ENCODE measurements at places on chromosomes 5 and 9. TPM values are rescaled to one million over a fixed set of nuclear protein-coding genes. Genes with fewer than 3 reads are reported as not detected.

- DNase-seq: no peak
Observed at GRCh38 chr9:91458906-91459305, 35.3 kb upstream of the NFIL3 start.

DNA sequence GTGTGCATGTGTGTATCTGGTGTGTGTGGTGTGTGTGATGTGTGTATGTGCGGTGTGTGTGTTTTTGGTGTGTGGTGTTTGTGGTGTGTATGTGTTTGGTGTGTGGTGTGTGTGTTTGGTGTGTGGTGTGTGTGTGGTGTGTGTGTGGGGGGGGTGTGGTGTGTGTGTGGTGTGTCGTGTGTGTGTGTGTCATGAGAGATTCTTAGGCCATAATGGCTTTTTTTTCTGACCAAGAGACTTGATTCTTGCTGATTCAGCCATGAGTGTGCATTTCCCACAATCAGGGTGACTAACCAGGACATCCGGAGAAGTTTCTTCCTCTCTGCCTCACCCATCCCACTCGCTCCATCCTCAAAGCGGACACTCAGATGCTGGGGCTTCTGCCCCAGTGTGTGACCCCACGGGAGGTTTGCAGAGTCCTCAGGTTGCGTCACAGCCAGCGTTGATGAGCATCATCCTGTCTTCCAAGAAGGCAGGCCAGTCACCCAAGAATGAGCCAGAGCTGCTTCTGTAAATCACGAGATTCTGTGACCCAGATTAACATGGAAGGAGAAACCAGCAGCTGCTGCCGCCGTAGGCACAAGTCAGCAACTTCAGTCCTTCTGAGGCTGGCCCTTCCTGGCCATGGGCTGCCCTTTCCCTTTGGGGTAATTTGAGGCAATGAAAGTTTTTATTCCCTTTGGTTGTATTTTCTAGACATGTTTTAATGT, 12.5 kb upstream of the CTSL start:
- peak; percentile 56 for DNase-seq

DNA sequence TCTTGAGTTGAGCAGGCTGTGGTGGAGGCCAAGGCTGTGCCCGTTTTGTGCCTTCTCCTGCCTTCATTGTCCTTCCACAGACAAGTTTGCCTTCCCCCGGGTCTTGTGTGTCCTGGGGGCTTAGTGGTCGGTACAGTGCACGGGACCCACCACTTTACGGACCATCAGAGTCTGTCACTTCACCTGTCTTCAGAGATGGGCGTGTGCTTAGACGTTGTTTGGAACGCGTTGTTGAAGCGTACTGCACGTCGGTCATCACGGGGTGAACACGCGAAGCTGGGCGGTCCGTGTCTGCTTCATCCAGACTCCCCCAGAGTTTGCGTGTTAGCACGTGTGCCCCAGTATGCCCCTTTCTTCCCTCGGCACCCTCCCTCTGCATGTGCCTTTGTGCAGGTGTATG, 24.8 kb downstream of the CEP72 start:
- no peak for DNase-seq

- no peak for DNase-seq
Observed at GRCh38 chr9:19516348-19516747, 107.5 kb downstream of the ACER2 start.

- no peak for DNase-seq
Observed at GRCh38 chr5:95070453-95070852, 214.4 kb downstream of the MCTP1 start.

DNA sequence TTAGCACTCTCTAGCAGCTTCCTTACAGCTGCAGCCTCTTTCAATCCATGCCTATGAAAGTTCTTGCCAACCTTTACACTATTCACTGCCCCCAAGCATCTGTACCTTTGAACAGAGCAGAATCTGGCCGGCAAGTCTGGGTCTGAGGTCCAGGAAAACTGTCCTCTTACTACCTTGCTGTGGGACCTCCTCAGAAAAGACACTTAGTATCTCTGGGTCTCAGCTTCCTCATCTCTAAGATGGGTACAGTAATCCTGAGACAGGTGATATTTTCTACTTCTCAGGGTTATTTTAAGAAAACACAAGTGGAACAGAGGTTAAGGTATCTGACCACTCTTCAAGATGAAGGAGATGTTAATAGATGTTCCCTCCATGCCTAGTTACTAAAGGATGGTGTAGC, 120.2 kb downstream of the EGFLAM start:
- no peak for DNase-seq

- no peak for DNase-seq
Observed at GRCh38 chr9:114968671-114969070, 38.3 kb upstream of the TNFSF8 start.

DNA sequence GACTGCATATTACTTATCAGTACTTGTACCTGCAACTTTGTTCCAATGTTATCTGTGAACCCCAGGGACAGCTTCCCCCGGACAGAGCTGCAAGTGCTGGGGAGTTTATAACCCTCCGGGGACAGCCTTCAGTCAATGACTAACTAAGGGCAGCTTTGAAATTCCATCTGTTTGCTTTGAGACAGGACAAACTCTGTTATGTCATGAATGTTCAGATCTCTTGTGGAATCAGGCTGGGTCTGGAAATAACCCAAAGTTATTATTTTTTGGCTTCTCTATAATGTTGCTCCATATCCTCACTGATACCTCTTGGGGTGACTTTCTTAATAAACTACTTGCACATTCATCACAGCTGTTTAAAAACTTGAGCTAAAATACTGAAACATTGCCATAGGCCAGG, 617.5 kb upstream of the TLE4 start:
- no peak for DNase-seq

GRCh38 chr5:180090769-180091546, 19.4 kb upstream of the RNF130 start:
- peak; percentile 64 for DNase-seq

- DNase-seq: no peak
Observed at GRCh38 chr9:14340994-14341393, 27.1 kb upstream of the NFIB start.

DNA sequence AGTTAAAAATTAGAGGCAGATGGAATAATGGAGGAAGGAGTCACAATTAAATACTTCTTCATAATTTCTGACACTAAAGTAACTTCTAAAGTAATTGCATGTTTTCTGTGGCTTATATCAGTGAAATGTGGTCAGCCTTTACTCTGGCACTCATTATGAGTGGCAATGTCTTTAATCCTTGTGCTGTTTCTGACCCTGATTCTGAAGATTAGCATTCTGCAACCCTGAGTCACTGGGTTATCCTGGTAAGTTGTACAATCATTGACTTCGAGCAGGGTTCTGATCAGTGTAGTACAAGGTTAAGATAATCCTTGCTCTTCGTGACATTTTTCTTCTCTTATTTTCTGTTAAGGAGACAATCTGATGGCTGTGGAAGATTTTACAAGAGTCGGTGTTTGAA, 379.4 kb upstream of the RORB start:
- no peak for DNase-seq

- peak; percentile 6 for DNase-seq
Observed at GRCh38 chr5:33299621-33300208, 141.1 kb upstream of the TARS1 start.

DNA sequence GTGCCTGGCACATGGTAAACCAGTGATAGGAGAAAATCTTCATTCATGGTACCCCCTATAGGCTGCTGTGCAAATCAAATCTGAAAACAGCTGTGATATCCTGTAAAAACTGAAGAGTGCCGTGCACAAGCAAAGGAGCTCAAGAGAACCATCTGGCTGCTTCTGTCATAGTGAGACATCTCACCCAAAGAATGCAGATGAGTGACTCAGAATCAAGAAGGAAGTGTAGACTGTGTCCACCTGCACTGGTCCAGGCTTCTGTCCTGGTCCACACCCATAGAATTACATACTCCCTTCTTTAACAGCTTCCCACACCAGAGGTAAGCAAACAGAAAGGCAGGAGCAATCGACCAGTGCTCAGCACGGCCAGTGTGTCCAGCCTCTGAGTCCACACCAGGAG, 195.9 kb downstream of the ASTN2 start:
- no peak for DNase-seq

- DNase-seq: no peak
Observed at GRCh38 chr5:13660072-13660471, 284.4 kb downstream of the DNAH5 start.

- no peak for DNase-seq
Observed at GRCh38 chr5:56123531-56124243, 109.4 kb downstream of the ANKRD55 start.

DNA sequence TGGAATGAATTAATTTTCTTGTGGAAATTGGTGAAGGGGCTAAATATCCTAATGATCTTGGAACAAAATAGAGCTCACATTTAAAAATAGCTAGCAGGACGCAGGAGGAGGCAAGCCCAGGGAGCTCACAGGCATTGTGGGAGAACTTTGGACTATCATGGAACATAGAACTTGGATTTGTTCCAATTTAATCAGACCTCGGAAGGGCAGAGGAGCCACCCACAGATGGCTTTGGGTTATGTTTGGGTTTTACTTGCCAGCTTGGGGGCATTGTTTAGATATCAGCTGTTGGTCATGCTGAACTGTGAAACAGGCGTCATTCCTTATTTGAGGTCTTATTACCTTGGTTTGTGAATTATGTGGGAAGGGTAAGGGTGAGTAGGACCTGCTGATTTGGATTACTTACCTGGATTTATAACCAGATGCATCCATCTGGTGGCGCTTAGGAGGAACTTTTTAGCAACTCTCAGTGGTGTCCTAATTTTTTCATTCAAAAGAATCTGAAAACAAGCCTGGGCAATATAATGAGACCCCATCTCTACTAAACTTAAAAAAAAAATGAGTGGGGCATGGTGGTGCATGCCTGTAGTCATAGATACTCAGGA, 14.1 kb upstream of the PTGR1 start:
- no peak for DNase-seq

- no peak for DNase-seq
Observed at GRCh38 chr5:142171270-142171669, 62.7 kb downstream of the NDFIP1 start.

GRCh38 chr9:127599550-127599891, 12.6 kb upstream of the STXBP1 start:
- no peak for DNase-seq

DNA sequence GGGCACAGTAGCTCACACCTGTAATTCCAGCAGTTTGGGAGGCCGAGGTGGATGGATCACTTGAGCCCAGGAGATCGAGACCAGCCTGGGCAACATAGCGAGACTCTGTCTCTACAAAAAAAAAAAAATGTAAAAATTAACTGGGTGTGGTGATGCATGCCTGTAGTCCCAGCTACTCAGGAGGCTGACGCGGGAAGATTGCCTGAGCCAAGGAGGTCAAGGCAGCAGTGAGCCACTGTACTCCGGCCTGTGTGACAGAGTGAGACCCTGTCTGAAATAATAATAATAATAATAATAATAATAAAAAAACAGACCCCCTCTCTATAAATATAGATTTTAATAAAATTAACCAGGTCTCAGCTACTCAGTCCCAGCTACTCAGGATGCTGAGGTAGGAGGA, 179.7 kb downstream of the AOPEP start:
- DNase-seq: no peak

DNA sequence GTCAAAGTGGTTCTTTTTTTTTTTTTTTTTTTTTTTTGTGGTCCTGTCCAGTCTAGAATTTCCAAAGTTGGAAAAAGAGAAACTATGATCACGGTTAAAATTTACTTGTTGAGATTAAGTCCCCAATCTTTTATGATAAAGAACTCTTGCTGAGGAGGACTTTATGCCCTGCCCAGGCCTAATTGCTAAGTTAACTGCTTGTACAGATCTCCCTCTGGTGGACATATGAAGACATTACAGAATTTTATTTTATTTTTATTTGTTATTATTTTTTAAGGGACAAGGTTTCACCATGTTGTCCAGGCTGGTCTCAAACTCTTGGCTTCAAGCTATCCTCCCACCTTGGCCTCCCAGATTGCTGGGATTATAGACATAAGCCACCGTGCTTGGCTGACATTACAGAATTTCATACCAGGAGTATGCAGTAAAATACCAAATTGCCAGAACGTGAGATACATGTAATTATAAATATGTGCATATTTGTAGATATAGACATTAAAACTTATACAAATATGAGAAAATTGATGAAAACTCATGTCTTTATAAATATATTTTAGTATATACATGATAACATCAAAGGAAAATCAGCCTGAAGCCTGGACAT, 91.2 kb downstream of the RFK start:
- DNase-seq: peak; percentile 18

DNA sequence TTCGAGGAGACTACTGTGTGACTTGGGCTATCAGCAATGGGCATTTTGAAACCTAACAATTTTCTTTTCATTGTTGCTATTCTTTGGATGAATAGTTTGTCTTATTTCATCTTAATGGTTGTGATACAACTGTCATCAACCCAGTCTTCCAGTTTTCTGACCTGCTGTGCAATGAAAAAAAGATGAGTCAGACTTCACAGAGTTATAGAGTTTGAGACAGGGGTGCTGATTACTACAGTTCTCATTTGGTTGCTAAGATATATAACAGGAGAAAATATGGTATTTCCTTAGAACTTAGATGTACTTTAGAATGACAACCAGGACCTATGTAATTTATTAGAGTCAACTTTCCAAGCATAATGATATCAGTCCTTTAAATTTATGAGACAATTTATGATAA, 564.4 kb upstream of the NUDT12 start:
- no peak for DNase-seq

DNA sequence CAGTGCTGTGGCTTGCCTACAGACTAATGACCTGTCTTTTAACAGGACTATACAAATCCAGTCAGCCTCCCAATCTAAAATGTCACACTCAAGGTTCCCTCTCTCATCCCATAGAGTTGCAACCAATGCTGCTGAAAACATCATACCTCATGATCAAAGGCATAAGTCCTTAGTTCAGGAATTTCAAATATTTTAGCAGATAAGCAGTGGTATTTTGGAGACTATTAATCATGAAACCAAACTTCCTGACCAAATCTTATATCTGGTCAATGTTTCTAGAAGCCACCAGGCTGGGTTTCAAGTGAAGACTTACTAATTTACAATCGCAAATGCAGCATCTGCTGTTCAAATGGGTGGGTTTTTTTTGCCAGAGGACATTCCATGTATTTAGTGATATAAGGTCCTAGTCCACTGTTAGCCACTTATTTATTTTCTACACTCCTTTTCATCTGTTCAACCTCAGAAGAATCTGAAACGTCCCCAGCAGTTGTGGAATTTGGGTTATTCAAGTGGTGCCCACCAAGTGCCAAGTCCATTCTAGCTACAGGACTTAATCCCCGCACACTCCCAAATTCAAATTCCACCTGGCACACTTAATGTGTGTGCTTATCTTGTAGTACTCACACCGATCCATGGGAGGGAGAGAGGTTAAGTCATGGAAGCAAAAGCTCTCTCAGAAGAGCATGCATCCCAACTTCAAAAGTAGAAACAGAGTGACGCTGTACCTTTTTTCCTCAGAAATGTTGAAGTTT, 5.8 kb downstream of the TAS2R1 start:
- DNase-seq: no peak

GRCh38 chr5:151870820-151871219, 53.8 kb downstream of the GLRA1 start:
- no peak for DNase-seq

The PCDHB2 gene
- 3.2 TPM for total RNA-seq

The CORO2A gene
- 2.4 TPM for total RNA-seq

The ALDH1B1 gene
- total RNA-seq: 12.9 TPM

The SPINK7 gene
- total RNA-seq: not detected

The PKD2L2 gene
- total RNA-seq: not detected

The PCDHB12 gene
- total RNA-seq: 2.3 TPM

The ANKRD55 gene
- not detected for total RNA-seq

The GABRA6 gene
- not detected for total RNA-seq

The GDNF gene
- not detected for total RNA-seq

The PCYOX1L gene
- total RNA-seq: 4.4 TPM

The PRRC2B gene
- total RNA-seq: 81.7 TPM

The FOXI1 gene
- not detected for total RNA-seq

The ANKRD34B gene
- not detected for total RNA-seq

The CACNA1B gene
- total RNA-seq: 0.33 TPM

Measured in thyroid gland (tissue), 4 donors.